ENCODE measurements at places on chromosomes 5 and 9.

GRCh38 chr9:101586651-101587050 is 8.1 kb downstream of the PPP3R2 start:
- no peak for DNase-seq

- no peak for DNase-seq
Measured at GRCh38 chr9:126696401-126697145, 82.8 kb downstream of the LMX1B start.

DNA sequence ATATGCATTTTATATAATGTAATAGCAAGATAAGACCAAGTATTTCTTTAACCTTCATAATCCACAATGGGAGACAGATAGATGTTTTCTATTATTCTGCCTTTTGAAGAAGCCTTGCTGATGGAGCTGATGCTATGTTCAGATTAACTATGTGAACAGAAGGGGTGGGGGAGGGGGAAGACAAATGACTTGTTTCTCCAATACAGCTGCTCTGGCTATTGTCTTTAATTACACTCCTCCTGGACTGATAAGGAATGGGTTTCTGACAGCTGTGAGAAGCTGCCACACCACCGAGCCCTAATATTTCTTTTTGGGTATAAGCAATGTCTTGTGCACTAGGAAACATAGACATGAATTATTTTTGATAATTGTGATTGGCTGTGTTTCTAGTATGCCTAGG is 62.0 kb downstream of the CAVIN4 start:
- DNase-seq: no peak

GRCh38 chr9:16304301-16304700 is 566.2 kb downstream of the BNC2 start:
- DNase-seq: no peak

DNA sequence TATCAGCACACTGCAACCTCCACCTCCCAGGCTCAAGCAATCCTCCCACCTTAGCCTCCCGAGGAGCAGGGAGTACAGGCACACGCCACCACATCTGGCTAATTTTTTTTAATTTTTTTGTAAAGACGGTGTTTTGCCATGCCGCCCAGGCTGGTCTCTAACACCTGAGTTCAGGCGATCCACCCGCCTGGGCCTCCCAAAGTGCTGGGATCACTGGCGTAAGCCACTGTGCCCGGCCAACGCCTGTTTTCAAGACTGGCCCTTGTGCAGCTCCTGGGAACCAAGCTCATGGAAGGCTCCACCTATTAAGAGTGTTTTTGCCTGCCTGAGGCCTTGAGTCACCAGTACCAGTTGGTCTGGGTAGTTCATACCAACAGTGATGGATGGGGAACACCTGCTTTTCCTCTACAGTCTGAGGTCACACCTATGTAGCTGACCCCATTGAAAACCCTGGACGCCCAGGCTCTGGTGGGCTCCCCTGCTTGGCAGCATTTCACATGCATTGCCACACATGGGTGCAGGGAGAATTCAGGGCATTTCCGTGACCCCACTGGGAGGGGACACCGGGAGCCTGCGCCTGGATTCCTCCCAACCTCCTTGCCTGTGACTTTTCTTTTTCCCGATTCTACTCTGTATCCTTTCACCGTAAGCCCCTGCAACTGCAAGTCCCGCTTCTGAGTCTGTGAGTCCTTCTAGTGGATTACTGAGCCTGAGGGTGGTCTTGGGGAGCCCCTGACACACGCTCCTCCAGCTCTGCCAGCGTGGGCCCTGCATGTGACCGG is 63.5 kb downstream of the ZNF354C start:
- DNase-seq: no peak

DNA sequence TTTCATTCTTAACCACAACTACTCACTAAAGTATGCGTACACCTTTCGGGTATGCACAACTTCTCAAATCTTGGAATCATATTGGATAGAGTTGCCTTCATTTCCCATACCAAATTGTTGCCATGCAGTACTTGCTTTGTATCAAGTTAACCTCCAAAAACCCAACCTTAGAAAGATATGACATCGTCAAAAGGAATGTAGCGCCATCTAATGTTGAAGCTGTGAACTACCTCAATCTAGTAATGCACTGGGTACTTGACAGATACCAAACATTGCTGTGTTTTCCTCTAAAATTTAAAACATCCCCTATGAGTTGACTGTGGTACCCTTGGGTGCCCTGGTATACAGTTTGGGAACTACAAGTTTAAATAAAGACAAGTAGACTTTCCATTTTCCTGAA is 318.4 kb downstream of the ARL15 start:
- DNase-seq: no peak

GRCh38 chr5:142685418-142686209 is at the start of gene FGF1:
Gene FGF1 (minus strand): TSS chr5:142686090. CDS start chr5:142614127, 71,963 bp downstream.
- DNase-seq: no peak

DNA sequence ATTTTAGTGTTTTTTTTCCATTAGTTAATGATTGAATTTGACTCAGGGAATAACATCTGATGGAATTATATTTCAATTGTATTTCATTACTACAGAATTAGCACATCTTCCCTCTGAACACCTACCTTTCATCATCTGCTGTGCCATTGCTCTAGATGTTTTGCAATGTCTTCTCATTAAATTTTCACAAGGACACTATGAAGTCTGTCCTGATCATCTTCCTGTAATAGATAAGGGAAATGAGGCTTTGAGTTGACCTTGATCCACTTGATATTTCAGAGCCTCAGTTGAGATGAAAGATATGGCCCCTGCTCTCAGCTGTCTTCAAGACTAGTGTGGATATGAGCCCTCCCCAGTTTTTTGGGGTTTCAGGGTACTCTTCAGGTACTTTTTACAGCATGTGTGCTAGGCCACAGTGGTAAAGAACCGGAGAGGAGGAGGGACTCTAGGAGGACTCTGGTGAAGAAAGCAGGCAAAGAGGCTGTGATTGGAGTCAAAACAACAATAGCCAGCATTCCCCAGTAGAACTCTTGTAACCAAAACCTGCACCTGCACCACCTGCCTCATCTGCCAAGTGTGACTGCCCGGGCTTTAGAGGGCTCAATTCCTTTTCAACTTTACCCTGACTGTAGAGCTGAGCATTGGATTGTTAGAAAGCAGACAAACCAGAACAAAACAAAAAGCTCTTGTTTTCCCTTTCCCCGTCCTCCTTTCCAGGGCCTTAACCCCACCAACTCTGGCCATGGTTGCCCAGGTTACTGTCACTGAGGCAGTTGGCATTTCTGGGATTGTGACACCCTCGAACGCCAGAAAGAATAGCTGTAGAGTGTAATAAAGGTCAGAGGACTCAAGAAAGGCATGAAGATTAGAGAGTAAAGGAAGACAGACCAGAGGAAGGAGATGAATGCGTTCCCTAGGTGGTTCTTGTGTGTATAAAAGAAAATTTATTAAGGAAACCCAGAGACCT is 56.3 kb downstream of the ERAP1 start:
- DNase-seq: no peak

DNA sequence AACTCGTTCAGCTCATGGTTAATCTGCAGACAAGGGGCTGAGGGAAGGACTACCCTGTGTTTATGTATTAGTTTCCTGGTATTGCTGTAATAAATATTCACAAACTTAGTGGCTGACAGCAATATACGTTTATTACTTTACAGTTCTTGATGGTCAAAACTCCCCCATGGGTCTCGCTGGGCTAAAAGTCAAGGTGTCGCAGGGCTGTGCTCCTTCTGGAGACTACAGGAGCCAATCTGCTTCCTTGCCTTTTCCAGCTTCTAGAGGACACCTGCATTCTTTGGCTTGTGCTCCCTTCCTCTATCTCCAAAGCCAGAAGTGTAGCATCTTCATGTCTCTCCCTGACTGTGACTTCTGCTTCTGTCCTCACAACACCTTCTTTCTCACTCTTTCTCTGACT is 653.8 kb upstream of the RIOK2 start:
- DNase-seq: no peak

GRCh38 chr9:136059321-136059791 is 35.7 kb downstream of the NACC2 start:
- no peak for DNase-seq

DNA sequence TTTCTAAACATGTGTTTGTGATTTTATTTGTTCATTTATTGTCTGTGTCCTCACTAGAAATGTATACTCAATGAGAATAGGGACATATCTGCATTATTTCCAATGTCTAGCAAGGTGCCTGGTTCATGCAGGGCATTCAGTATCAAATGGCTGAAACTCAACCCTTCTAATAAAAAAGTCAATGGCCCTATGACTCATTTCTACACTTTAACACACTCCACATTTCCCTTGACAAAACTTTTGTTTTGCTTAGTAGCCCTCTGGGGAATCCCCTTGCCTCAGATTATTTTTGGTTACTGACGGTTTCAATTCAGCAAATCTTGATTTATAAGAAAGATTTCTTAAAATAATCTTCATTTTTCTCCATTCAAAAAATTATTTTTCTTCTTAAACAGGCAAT is 206.0 kb upstream of the DMRTA1 start:
- no peak for DNase-seq

DNA sequence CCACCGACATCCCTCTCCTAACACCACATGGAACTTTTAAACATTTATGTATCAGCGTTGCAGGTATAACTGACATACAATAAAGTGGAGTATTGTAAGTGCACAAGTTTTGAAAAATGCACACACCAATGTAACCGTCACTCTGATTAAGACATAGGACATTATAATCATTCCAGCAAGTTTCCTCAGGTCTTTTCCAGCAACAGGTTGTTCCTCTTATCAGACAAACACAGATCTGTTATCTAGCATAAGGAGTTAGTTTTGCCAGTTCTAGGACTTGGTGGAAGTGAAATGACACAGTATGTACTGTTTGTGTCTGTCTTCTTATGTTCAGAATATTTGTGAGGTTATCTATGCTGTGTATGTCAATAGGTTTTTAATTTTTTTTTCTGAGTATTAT is 69.5 kb upstream of the TRPC7 start:
- no peak for DNase-seq

DNA sequence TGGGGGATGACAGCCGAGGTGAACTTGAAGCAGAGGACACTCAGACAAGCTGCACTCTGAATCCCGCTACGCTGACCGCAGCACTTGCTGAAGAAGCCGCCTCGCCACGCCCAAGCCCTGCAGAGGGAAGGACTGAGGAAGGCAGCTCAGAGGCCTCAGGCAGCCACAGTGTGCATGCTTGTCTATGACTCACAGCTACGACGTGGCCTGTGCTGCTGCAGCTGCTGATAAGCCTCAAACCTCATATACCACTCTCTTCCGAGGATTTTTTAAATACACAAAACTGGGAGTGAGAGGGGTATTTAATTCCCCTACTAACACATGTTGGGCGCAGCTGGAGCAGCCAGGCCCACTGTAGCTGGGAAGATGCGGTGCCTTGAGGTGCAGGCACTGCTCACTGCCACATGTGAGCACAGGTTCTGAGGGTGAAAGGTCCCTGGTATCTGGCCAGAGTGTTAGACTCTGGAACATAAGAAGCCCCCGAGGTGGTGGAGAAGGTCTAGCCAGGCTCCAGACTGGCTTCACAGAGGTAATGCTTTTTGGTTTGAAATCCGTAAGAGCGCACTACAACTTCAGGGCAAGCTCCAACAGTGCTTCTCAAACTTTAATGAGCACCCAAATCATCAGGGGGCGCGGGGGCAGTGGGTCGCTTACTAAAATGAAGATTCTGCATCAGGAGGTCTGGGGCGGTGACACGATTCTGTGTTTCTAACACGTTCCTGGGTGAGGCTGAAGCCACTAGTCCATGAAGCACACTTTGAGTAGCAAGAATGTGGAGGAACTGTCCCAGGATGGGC is 196.8 kb downstream of the AUH start:
- peak; percentile 42 for DNase-seq

- DNase-seq: no peak
Measured at GRCh38 chr5:167160388-167160787, 1131.1 kb upstream of the WWC1 start.

DNA sequence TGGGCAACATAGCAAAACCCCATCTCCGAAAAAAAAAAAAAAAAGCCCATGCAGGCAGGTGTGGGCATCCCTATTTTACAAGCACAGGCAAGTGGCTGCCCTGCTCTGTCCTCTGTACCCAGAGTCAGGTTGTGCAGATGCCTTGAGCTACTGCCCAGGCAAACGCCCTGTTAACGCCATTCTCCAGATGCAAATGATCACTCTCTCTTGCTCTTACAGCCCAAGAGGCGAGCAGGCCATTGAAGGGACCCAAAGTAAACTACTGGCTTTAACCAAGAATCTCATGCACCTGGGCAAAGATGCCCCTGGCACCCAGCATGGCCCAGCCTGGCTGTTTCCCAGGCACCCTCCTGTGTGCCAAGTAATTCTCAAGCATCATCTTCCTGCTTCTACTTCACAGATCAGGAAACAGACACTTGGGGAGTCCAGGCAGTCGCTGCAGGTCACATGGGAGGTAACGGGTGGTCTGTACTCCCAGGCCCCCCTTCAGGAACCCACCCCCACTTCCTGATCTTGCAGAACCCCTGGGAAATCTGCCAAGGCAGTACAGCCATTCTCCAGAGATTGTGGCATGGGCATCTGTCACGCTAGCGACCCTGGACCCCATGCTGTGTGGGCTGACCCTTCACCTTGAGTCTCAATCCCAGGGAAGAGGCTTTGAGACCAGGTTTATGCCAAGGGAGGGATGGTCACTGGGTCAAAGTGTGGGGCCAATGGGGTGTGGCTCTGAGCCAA is 14.2 kb downstream of the EEIG1 start:
- DNase-seq: no peak

DNA sequence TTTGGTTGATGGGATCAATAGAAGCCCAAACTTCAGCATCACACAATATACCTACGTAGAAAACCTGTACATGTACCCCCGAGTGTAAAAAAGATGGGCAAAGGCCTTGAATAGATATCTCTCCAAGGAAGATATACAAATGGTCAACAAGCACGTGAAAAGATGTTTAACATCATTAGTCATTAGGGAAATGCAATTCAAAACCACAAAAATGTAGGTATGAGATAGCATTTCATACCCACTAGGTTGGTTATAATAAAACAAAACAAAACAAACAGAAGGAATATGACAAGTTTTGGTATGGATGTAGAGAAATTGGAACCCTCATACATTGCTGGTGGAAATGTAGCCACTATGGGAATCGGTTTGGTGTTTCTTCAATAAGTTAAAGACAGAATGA is 33.1 kb upstream of the PPARGC1B start:
- no peak for DNase-seq

DNA sequence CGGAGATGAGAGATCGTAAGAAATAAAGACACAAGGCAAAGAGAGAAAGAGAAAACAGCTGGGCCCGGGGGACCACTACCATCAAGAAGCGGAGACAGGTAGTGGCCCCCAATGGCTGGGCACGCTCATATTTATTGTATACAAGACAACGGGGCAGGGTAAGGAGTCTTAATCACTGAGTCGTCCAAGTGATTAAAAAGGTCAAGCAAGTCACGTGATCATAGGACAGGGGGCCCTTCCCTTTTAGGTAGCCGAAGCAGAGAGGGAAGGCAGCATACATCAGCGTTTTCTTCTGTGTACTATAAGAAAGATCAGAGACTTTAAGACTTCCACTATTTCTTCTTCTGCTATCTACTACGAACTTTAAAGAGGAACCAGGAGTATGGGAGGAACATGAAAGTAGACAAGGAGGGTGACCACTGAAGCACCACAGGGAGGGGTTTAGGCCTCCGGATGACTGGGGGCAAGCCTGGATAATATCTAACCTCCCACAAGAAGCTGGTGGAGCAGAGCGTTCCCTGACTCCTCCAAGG is 24.6 kb upstream of the QSOX2 start:
- no peak for DNase-seq
